ENCODE measurements at places on chromosomes 3 and 15.

GRCh38 chr3:53217175-53217574 lies 38.6 kb downstream of the TKT start:
- peak; percentile 51 for DNase-seq

GRCh38 chr3:171640520-171641412 lies 169.5 kb downstream of the PLD1 start:
- peak; percentile 82 for DNase-seq

DNA sequence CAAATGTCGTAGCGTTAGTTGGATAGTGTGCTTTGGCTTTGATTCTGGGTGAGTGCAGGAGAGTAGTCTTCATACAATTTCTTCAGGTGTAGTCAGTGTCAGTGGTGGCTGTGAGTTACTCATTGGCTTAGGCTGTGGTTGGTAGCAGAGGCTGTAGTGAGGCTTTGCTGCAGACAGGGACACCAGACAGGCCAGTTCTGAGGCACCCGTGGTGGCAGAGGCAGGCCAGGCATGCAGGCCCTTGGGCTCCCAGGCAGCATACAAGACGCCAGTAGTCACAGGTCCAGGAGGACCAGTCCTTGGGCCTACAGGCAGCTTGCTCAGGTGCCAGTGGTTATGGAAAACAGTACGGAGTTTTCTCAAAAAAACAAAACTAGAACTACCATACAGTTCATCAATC lies 61.3 kb downstream of the DMXL2 start:
- DNase-seq = no peak

DNA sequence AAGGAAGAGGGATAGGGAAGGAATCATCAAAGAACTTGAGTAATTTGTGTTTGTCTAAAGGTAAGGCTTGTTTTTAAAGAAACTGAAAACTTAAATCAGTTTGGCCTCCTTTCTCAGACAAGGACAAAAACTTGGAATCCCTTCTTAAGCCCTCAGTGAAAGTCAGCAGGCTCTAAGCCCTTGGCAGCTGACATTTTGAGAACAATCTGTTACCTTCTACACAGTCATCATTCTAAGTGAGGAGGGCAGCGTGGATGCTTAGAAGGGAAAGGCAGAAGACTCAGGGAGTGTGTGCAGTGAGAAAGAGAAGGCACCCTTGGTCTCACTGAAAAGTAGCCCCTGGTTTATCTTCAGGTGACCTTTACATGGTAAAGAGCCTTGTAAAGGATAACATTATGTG lies 10.8 kb downstream of the HSPBAP1 start:
- no peak for DNase-seq

- peak; percentile 27 for DNase-seq
These were observed 756 bp upstream of the RASGRF1 start for GRCh38 chr15:79091204-79091867.

- DNase-seq = no peak
These were observed 134.0 kb downstream of the IL5RA start for GRCh38 chr3:2976212-2976611.

- no peak for DNase-seq
These were observed 65.6 kb downstream of the TIPARP start for GRCh38 chr3:156739976-156740375.

- no peak for DNase-seq
These were observed 144.0 kb downstream of the AQP9 start for GRCh38 chr15:58282060-58282708.

DNA sequence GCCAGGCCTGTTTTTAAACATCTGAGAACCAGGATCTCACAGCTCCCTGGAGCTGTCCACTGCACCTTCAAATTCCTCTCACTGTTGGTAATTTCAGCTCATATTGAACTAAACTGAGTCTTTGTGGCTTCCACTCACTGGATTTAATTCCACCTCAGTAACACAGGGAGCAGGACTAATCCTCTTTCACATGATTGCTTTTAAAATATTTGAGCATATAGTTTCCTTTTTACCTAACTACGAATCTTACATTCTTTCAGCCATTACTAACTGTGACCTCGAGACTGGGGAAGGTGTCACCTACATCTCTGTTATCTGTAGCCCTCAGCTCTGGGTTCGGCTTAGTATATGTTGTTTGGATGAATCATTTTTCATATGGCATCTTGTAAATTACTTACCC lies 194.3 kb upstream of the C2CD4B start:
- no peak for DNase-seq

GRCh38 chr3:29906906-29907305 lies 626.0 kb downstream of the RBMS3 start:
- DNase-seq = no peak

DNA sequence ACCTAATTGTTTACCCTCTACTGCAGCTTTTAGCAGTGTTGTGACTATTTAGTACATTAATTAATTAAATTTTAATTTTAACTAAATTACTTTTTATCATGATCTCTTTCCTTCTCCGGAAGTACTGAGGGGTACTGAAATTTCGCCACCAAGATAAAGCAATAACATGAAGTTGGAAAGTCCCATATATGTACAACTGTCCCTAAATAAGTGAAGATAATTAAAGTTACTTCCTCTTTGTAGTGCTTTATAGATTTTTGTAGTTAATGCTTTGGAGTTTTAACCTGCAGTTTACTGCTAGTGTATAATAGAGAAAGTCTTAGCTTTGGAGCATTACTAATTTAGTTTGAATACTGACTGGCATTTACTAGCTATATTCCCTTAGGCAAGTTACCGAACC lies 325.3 kb downstream of the NAALADL2 start:
- no peak for DNase-seq

DNA sequence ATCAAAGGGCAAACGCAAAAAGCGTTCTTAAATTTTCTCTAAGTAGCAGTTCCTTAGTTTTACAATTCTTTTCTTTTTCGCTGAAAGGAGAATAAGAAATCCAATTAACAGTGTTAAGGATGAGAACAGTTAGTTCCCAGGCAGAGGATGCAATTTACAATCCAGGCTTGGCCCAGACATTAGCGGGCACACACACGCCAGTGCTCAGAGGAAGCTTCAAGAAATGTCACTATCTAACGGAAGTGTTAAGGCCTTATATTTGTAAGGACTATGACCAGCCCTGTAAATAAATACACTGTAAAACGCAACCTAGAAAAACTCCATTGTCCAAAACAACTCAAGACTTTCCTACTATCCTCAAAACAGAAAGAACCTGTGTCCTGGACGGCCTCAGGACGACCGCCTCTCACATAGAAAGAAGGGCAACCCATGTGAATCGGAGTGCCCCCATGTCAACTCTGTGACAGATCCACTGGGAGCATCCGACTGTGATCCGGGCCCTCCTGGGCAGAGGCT lies 1.3 kb downstream of the ACAP2 start:
- peak; percentile 69 for DNase-seq

DNA sequence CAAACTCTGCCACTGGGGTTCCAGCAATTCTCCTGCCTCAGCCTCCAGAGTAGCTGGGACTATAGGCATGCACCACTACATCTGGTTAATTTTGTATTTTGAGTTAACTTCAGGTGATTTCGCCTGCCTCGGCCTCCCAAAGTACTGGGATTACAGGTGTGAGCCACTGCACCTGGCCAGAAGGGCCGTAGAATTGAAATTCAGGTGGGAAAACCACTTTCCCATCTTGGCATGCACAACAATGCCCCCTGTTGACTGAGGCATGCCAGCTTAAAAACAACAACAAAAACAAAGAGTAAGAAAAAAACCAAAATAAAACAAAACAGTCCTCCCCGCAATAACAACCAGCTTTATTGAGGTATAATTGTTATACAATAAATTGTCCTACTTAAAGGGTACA lies 32.6 kb upstream of the RAB11A start:
- DNase-seq = peak; percentile 6

DNA sequence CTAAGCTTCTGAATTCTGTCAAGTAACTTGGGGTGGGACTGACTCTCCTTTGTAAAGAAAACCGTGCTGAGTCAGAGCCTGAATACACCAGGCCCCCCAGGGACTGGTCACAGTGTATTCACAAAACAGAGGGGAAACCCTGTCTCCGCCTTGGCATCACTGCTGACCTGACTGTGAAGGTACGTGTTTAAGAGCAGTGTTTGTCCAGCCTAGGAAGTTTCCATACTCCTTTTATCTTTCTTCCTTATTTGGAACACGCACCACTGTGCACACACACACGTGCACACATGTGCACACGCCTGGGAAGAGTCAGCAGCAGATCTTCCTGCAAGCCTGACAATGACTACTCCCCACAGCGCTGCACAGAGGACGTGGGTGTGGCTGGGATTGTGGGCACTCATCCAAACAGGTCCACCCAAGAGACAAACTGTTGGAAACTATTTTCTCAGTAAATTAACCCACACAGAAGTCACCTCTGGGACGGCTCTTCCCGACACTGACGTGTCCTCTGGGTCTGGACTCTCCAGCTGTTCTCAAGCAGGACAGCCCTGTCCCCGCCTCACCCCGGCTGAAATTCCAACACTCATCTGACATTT lies 87.7 kb downstream of the ATP10A start:
- peak; percentile 28 for DNase-seq

DNA sequence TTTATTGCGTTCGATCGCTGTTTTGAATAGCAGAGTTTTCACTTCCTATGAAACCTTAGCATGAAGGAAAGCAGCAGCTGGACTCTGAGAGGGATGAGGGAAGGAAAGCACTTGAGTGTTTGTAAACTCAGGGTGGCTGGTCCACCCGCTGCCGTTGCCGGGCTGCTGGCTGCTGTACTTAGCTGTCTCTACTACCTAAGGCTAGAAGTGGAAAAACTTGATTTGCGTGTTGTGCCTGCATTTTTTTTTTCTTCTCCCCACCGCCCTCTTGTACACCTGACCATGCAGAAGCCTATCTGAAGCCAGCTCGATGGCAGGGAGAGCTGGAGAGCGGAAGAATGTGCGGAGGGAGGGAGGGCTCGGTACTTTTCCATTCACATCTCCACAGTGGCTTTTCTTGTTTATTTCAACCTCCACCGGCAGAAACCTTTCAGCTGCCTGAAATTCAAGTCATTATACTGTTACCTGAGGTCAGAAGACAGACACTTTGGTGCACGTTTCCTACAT lies 4.8 kb upstream of the BCL6 start:
- no peak for DNase-seq

GRCh38 chr3:18351069-18351628 lies 74.0 kb downstream of the SATB1 start:
- no peak for DNase-seq

DNA sequence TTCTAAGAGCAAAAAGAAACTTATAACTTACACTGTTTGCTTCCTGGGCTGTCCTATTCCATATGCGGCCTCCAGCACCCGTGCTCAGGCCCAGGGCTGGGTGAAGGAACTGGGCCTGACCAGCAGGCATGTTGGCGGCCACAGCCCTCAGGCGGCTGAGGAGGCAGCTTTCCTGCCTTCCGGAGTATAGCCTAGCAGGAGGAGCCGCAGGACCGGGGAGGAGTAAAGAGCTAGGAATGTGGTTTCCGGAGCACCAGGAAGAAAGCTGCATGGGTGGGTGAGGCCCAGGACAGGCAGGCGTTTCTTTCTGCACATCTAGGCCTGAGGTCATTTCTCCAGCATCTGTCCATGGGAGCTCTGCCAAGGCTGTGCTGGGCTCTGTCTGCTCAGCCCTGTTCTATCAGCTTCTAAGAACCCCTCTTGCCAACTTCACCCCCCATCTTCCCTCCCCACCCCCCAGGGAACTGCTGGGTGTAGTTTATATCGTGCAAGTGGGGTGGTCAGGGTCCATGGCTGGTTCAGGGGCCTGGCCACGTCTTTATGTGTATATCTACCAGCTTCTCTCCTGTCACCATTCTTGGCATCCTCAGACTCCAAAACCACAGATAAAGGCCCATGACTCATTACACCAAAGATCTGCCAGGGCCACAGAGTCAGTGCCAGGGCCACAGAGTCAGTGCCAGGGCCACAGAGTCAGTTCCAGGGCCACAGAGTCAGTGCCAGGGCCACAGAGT lies 7.8 kb upstream of the KIF7 start:
- no peak for DNase-seq

- DNase-seq = no peak
These were observed 35.0 kb downstream of the ST6GAL1 start for GRCh38 chr3:186965141-186965879.

GRCh38 chr3:127666676-127667075 lies 6.1 kb upstream of the ABTB1 start:
- no peak for DNase-seq

- DNase-seq = no peak
These were observed 17.1 kb upstream of the LZTFL1 start for GRCh38 chr3:45858809-45859543.

DNA sequence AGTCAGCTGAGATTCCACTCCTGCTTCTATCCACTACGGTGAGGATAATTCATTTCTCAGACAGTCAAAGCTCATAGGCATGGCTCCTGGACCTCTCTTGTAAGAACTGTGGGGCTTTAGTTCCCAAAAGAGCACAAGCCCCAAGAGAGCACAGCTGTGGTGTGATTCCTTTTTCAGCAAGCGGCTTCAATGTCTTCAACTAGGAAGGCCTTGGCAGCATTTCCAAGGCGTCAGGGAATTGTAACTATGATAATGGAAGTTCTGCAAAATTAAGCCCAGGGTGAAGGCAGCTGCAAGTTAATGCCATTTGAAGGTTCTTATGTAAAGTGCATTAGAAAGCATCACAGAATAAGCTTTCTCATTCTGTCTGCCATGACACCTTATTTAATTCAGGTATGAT lies 657.1 kb downstream of the GRM7 start:
- peak; percentile 92 for DNase-seq

GRCh38 chr3:195612075-195612800 lies 28.5 kb upstream of the APOD start:
- DNase-seq = no peak

GRCh38 chr3:157166561-157166960 lies 6.6 kb upstream of the CCNL1 start:
- DNase-seq = no peak

DNA sequence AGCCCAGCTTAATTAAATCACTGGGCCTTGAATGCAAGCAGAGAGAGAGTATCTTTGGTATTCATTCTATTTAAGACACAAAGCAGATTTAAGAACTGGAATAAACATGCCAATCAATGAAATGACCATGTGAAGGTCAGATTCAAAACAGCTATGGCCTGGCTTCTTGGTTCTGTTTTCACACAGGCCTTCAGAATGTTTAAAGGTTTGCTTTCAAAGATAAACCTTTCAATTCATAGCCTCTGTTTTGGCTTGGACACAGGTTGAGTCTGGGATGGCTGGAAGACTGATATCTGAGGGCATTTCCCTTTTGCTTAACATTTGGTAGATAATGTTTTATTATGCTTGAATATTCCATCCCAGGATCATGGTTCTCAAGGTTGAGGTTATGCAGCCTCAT lies 244.4 kb upstream of the KBTBD8 start:
- no peak for DNase-seq

DNA sequence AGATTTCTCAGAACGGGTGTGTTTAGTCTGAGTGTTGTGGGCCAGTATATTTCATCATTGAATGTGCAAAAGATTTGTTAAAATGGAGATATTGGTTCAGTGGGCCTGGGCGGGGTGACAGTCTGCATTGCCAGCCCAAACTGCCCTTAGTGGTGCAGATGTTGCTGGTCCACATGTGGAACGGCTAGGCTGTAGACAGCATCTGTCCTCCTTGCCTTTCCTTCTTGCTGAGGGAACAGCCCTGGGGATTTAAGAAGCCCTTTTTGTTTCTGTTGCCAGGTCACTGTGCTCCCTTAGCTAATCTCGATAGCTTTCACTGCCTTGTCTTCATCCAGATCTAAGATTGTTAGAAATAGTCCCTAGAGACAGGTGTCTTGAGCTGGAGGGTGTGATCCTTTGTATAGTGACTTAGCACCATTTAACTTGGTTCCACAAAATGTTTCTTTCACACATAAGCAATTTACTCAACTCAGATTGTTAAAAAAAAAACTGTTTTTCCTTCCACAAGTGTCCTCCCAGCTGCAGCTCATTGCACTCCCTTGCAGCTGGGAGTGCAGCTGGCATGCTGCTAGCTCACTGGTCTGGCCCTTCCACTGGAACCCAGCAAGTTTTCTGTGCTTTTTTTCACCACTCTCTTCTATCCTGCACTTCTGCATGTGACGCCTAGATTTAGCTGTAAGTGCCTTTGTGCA lies 37.5 kb downstream of the GAP43 start:
- peak; percentile 73 for DNase-seq

GRCh38 chr3:135499426-135499825 lies 466.1 kb upstream of the PPP2R3A start:
- DNase-seq = no peak
